Stimulated activated naive CD4-positive, alpha-beta T cell (primary cell): ENCODE measurements at places on chromosomes 1 and 21.

- DNase-seq: no peak
Observed at GRCh38 chr1:200866521-200866920, 6.3 kb upstream of the GPR25 start.

DNA sequence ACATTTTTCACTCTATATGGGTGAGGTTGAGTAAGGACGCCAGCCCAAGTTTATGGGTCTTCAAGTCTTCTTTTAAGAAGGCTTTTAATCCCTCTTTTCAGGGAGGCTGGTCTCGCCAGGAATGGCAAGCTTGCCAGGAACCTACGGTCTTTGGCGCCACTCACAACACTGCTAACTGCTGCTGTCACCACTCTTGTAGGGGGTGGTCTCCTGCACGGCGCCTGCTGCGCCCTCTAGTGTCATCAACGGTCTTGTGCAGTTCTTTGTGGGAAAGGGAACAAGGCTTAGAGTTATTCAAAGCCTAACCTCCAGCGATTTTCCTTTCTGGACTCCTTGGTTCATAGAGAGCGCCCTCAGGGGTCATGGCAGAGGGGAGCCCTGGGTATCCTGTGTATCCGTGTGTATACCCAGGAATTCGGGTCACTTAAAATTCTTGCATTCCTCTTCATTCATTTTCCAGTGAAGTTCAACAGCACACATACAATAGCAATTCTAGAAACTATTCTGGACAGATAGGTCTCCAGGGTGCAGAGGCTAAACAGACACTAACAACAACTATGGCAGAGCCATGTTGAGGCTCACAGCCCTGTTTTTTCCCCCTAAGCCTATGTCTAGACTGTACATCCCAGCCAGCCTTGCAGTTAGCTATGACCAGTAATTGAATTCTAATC is 392.8 kb upstream of the CAMK1G start:
- no peak for DNase-seq

DNA sequence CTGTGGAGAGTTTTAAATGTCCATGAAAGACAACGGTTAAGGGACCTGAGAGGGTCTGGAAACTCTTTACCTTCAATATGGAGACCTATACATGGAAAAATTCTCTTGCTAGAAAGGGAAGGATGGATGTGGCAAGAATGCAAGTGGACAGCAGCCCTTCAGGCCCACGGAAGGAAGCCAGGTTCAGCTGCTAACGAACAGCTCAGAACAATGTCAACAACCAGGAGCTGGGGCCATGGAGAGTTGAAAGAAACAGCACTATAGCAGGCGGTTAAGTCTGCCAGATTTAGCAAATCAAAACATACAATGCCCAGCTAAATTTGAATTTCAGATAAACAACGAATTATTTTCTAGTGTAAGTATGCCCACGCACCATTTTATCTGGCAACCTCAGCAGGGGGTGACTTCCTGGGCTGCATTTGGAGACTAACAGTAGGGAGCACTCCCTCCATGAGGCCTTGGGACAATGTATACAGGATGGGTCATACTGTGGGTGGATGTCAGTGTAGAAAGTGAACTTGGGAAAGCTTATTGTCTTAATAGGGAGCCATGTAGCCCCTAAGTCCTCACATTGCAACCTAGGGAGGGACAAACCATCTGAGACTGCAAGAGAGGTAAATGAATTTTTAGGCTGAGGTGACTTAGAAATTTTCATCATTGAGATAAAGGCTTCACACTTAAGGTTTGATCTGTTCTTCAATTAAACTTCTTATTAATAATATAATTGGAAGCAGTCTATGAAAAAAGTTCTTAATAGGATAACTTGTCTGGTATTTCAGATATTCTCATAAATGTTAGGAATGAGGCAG is 7.8 kb upstream of the H3-3A start:
- no peak for DNase-seq

GRCh38 chr1:145702826-145703225 is 4.3 kb downstream of the PDZK1 start:
- no peak for DNase-seq

- DNase-seq: no peak
Observed at GRCh38 chr1:87224201-87224600, 104.5 kb upstream of the LMO4 start.

DNA sequence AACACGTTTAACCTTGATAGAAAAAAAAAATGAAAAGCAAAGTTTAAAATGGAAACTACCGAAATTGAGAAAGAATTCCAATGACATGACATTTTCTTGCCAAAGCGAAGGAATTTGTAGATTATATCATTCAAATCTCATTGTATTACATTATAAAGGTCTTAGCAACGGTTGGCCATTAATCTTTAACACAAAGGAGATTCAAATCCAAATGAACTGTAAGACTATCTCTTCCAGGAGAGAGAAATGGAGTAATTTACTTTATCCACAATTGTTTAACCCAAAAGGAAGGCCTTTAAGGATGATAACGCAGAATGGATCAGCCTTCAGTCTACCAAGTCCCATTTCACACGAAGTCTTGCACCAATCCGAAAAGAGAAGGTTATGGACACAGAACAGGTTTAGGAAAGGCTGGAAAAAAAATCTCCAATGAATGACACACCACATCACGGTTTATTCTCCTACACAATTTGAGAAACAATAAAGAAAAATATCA is 1.5 kb downstream of the ENAH start:
- DNase-seq: no peak

DNA sequence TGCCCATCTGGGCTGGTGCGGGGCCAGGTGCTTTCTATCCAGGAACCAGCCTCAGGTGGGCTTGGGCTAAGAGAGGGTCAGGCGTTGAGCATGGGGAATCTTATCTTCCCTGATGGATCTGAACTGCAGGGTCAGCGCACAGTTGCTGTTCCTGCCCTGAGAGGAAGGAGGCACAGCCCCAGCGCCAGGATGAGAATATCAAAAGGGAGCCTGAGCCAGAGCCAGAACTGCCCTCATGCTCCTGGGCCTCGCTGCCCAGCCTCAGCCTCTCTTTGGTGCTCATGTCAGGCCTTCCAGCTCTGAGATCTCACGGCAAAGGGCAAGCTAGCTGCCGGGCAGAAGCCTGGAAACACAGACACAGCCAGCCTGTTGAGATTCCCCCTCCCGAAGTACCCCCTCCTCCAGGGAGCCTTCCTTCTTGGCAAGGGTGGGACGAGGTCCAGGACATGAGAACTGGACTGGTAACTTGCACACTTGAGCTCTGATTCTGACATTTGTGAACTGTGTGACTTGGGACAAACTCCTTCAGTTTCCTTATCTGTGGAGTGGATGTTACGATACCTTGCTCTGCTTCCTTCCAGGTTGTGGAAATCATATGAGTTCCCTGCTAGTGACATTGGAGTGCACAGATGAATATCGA is 1.2 kb upstream of the LAD1 start:
- no peak for DNase-seq

- DNase-seq: no peak
Observed at GRCh38 chr1:245197121-245197520, 42.3 kb downstream of the KIF26B start.

DNA sequence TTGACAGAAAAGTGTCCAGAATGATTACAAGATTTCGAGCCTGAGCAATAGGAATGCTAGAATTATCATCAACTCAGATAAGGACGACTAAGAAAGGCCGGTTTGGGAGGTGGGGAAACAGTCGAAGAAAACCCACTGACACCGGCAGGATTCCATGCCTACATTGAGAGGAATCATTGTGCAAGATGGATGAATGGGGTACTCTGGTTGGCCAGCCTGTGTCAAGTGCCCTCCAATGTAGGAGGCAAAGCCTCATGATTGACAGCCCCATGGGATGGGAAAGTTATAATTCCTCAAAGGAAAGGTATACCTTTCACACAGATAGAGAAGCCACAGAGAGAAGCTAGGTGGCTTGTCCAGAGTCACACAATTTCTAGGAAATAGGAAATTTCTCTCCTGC is 153.5 kb upstream of the CTTNBP2NL start:
- no peak for DNase-seq

DNA sequence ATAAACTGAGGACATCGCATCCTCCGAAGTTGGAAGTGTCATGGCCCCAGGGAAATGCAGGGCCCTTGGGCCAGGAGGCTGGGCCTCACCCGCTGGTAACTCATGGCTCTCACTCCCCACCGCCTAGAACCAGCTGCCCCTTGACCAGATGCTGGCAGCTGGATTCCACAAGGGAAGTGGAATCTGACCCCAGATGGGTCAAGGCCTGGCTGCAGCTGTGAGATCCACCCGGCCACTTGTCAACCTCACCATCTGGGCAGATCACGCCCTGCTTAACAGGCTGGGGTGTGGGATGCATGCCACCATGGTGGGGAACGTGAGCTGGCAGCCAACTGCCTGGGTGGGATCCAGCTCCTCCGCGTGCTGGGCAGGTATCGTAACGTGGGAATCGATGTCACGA is 25.5 kb downstream of the KCNAB2 start:
- DNase-seq: no peak

GRCh38 chr1:224201853-224202252 is 18.8 kb downstream of the DEGS1 start:
- no peak for DNase-seq

GRCh38 chr1:33971913-33972312 is 108.0 kb downstream of the HMGB4 start:
- DNase-seq: no peak

DNA sequence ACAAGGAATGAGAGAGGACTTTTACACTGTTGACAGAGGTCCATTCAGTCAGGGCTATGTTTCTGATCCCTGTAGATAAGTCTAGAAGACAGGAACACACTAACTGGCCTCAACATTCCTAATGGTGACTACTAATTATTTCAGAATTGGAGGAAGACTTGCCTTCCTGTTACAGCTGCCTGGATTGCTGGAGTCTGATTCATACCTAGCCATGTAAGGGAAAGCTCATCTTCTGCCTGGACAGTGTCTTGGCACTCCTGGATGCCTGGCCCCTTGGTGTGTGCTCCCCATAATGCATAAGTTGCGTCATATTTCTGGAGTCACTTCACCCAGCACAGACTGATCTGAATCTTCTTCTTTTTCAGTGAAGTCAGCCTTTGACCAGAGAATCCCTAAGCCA is 326.0 kb upstream of the RUNX1 start:
- DNase-seq: no peak

DNA sequence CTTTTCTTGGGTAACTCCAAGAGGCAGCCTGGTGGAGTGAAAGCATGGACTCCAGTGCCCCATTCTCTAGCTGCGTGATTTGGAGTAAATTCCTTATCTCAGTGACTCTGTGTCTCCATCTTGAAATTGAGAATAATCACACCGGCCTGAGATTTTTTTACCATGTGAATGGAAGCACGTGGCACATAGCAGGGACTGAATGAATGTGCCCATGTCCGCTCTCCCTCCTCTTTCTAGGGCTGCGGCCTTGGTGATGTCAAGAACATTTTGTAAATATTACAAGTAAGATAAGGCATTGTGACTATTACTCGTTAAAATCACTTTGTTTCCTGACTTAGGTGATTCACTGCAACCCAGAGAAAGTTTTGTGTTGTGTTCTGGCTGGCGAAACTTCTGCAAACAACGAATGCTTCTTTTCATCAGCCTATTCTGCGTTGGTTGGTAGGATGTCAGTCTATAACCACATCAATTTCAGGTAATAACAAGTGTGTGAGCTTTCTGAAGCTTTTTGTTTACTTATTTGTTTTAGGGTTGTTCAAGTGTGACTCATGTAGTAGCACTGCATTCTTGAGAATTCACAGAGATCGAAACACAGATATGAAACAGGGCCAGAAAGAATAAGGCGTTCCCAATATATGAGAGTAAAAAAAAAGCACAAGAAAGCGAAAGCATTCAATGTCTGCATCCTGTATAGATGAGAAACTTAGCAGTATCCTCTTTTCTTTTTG is 135.7 kb upstream of the SLC45A1 start:
- peak; percentile 53 for DNase-seq

DNA sequence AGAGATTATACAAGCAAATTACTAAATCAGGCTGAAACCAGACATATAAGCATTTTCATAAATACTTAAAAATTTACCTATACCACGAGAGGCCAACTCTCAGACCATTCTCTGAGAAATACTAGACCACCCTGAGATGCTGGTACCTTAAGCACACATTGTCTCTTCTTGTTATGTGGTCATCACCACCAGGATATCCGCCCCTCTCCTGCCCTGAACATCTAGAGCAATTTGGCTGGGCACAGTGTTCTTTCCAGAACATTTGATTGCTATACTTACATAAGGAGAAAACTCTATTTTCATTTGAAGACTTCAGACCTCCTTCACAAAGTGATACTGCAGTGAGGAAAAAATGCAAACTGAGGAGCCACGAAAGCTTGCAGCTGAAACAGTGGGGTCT is 36.2 kb upstream of the DUSP10 start:
- DNase-seq: no peak

DNA sequence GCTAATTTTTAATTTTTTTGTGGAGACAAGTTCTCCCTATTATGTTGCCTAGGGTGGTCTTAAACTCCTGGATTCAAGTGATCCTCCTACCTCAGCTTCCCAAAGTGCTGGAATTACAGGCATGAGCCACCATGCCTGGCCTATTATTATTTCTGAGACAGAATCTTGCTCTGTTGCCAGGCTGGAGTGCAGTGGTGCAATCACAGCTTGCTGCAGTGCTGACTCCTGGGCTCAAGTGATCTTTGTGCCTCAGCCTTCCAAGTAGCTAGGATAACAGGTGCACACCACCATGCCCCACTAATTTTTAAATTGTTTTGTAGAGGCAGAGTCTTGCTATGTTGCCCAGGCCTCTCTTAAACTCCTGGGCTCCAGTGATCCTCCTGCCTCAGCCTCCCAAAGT is 196.3 kb downstream of the CAMTA1 start:
- DNase-seq: no peak

GRCh38 chr1:15089258-15089992 is 64.1 kb upstream of the TMEM51 start:
- no peak for DNase-seq

- no peak for DNase-seq
Observed at GRCh38 chr1:74699331-74699730, 25.7 kb upstream of the ERICH3 start.

- DNase-seq: no peak
Observed at GRCh38 chr21:31473685-31474345, 129.8 kb upstream of the TIAM1 start.

DNA sequence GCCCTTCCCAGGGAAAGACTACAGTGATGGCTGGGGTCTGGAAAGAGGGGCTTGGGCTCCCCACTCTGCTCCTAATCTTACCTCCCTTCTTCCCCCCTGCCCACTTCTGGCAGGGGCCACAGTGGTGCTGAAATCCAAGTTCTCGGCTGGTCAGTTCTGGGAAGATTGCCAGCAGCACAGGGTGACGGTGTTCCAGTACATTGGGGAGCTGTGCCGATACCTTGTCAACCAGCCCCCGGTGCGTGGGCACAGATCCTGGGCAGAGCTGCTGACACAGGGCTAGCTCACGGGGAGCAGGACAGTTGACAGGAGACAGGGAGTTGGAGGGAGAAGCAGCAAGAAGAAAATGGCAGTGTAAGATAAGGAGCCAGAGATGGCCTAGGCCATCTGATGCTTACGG is 2.4 kb downstream of the SLC27A3 start:
- no peak for DNase-seq

GRCh38 chr1:188825471-188825870 is 1652.2 kb downstream of the BRINP3 start:
- no peak for DNase-seq

GRCh38 chr1:112798292-112798691 is 83.2 kb upstream of the PPM1J start:
- no peak for DNase-seq
